ENCODE measurements at places on chromosomes 11 and 22.

- no peaks in the 10 kb centered on the region for H3K27me3 ChIP-seq
- H3K36me3 ChIP-seq: no peaks in the 10 kb centered on the region
- no peak overlapping the region for H3K4me3 ChIP-seq
- H3K27ac ChIP-seq: peak overlapping the region; percentile 10
- peak; percentile 44 for DNase-seq
Measured at GRCh38 chr11:11848891-11849746, 7.3 kb downstream of the USP47 start.

DNA sequence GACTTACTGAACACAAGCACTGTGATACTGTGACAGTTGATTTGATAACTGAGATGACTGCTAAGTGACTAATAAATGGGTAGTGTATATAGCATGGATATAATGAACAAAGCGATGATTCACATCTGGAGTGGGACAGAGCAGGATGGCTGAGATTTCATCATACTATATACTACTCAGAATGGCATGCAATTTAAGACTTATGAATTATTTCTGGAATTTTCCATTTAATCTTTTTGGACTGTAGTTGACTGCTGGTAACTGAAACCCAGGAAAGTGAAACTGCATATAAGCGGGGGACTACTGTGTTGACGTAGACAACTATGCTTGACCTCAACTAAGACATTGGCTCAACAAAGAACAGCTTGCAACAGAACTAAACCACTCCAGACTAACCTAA lies 20.0 kb upstream of the NUCB2 start:
- no peak overlapping the region for H3K4me3 ChIP-seq
- no peak overlapping the region for H3K27ac ChIP-seq
- no peaks in the 10 kb centered on the region for H3K4me1 ChIP-seq
- no peaks in the 10 kb centered on the region for H3K27me3 ChIP-seq

DNA sequence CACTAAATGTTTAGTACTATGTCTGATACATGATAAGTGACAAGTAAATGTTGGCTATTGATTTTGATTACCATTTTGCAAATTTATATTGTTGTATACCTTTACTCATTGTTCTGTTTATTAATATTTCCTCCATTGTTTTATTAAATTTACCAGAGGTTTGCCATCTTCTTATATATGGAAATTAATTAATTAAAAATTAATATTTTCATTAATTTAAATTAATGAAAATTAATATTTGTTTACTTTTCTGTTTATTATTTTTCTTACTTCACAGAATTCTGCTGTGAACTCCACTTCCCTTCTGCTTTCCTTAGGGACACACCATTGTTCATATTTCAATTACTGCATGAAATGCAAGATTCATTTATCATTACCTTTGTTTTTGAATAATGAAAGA lies 331.0 kb downstream of the LARGE1 start:
- H3K36me3 ChIP-seq: no peaks in the 10 kb centered on the region
- no peak overlapping the region for H3K27ac ChIP-seq
- no peaks in the 10 kb centered on the region for H3K27me3 ChIP-seq
- no peak for DNase-seq
- H3K4me3 ChIP-seq: no peak overlapping the region

- peaks cover 77% of the 10 kb centered on the region for H3K4me1 ChIP-seq
- peak within 1 kb of the TSS; percentile 92 for H3K27ac ChIP-seq
- peak; percentile 76 for DNase-seq
- peaks cover 35% of the 10 kb centered on the region for H3K36me3 ChIP-seq
Measured at GRCh38 chr11:119422809-119423508, at the start of gene THY1. THY1 (minus strand) TSS chr11:119423172; CDS start chr11:119420905, 2,267 bp downstream.

- H3K4me3 ChIP-seq: no peak overlapping the region
- no peaks in the 10 kb centered on the region for H3K27me3 ChIP-seq
- no peaks in the 10 kb centered on the region for H3K36me3 ChIP-seq
- H3K4me1 ChIP-seq: peaks cover 11% of the 10 kb centered on the region
- no peak for DNase-seq
- H3K27ac ChIP-seq: no peak overlapping the region
Measured at GRCh38 chr11:76689313-76690260, 19.0 kb upstream of the LRRC32 start.

DNA sequence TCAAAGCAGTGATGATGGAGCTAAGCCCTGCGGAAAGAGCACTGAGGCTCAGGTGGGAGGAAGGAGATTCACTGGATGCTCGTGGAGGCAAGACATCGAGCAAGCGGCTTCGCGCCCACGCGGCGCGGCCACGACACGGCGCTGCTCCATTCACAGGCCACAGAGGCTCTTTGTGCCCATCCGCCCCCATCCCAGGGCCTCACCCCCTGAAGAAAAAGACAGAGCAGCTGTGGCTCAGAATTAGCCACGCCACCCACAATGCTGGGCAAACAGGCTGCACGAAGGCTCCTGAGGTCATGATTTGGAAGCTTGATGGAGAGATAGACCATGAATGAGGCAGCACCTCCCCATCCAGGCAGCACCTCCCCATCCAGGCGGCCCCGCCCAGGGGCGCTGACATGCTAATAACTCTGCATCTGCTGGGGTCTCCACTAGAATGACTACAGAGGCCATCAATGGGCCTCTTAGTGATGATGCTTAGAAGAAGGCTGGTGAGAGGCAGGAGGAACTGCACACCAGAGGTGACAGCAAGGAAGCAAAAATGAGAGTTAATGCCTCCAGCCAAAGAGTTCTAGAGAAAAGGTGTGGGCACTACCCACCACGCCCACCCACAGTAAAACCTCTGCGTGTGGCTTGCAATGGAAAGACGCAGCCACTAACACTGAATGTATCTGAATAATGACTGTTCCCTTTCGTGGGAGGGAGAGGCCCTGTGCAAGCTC lies 43.5 kb downstream of the MYH9 start:
- H3K4me1 ChIP-seq: peaks cover 33% of the 10 kb centered on the region
- DNase-seq: no peak
- H3K27ac ChIP-seq: peak overlapping the region; percentile 84
- H3K36me3 ChIP-seq: peaks cover 50% of the 10 kb centered on the region
- H3K27me3 ChIP-seq: no peaks in the 10 kb centered on the region

DNA sequence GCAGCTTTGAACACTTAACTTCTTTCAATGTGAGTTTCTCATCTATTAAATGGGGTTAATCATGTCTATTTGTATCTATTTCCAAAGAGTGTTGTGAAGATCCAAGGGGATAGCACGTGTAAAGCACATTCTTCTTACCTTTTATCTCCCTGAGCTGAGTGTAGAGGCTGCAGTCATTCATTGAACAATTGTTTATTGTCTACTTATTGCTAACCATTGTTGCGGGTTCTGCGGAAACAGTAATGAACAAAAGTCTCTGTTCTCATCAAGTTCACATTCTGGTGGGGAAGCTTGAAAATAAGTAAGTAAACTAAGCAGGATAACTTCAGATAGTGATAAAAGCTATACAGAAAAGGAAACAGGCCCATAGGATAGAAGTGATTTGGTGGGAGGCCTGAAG lies 27.4 kb upstream of the PLET1 start:
- peaks cover 13% of the 10 kb centered on the region for H3K4me1 ChIP-seq
- H3K27ac ChIP-seq: no peak overlapping the region
- H3K27me3 ChIP-seq: peaks cover 29% of the 10 kb centered on the region
- H3K36me3 ChIP-seq: no peaks in the 10 kb centered on the region
- DNase-seq: no peak

DNA sequence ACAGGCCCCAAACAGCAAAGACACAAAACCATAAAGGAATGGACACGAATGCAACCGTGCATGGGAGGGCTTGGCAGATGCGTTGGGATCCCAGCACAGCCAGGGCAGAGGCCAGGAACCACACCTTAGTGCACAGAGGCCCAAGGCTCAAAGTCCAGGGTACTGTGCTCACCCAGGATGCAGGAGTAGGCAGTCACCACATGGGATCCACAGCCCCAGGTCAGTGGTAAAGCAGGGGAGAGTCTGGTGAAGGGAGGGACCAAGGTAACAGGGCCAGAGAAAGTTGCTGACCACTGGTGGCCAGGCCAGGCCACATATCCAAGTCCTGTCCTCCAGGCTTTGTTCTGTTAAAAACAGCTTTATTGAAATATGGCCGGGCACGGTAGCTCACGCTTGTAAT lies 6.5 kb upstream of the CERK start:
- peaks cover 11% of the 10 kb centered on the region for H3K27me3 ChIP-seq
- no peak overlapping the region for H3K27ac ChIP-seq

DNA sequence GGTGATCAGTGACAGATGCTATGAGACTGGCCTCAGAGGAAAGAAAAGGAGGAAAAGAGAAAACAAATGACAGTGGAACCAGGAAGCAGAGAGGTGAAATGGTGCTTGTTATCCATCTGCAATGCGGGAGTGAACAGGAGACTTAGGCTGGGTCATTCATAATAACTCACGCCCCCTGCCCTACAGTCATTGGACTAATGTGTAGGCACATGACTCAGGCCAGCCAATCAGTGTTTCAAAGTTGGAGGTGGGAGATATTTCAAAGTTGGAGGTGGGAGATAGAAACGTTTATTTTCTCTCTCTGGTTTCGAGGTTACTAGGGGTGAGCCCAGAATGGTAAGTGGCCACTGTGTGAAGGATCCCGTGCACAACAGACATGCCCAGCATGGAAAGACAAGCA lies 30.3 kb downstream of the SLC22A6 start:
- H3K4me3 ChIP-seq: no peak overlapping the region
- H3K36me3 ChIP-seq: no peaks in the 10 kb centered on the region
- no peak overlapping the region for H3K27ac ChIP-seq
- peaks cover 8% of the 10 kb centered on the region for H3K4me1 ChIP-seq
- DNase-seq: no peak

DNA sequence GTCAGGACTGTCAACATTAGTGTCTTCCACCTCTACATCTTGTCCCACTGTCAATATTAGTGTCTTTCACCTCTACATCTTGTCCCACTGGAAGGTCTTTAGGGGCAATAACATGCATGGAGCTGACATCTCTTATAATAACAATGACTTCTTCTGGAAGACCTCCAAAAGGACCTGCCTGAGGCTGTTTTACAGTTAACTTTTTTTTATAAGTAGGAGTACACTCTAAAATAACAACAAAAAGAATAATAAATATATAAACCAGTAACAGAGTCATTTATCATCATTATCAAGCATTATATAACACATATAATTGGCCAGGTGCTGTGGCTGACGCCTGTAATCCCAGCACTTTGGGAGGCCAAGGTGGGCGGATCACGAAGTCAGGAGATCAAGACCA lies 57.5 kb downstream of the PAK1 start:
- H3K27me3 ChIP-seq: no peaks in the 10 kb centered on the region
- no peak overlapping the region for H3K4me3 ChIP-seq
- no peaks in the 10 kb centered on the region for H3K36me3 ChIP-seq
- no peak overlapping the region for H3K27ac ChIP-seq

GRCh38 chr11:132876239-132876638 lies 656.1 kb downstream of the OPCML start:
- no peak overlapping the region for H3K4me3 ChIP-seq
- peaks cover 10% of the 10 kb centered on the region for H3K4me1 ChIP-seq
- H3K27ac ChIP-seq: no peak overlapping the region
- no peaks in the 10 kb centered on the region for H3K27me3 ChIP-seq

DNA sequence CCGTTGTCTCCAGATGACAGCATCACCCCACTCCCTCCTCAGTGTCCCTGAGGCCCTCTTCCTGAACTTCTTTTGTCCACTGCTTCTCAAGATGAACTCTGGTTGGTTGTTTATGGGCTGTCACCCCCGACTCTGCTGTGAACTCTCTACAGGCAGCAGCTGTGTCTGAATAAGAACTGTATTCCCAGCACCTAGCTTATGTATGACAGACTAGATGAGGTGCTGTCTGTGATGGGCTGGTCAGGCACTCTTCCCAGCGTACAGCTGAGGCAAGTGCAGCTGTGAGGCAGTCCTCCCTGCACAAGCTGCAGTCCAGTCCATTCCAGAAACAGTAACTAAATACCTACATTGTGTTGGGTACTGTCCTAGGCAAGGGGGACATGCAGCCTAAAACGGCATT lies 111.4 kb upstream of the PITPNB start:
- H3K36me3 ChIP-seq: no peaks in the 10 kb centered on the region
- no peaks in the 10 kb centered on the region for H3K4me1 ChIP-seq
- no peak overlapping the region for H3K4me3 ChIP-seq
- peaks cover 1% of the 10 kb centered on the region for H3K27me3 ChIP-seq
- DNase-seq: no peak

DNA sequence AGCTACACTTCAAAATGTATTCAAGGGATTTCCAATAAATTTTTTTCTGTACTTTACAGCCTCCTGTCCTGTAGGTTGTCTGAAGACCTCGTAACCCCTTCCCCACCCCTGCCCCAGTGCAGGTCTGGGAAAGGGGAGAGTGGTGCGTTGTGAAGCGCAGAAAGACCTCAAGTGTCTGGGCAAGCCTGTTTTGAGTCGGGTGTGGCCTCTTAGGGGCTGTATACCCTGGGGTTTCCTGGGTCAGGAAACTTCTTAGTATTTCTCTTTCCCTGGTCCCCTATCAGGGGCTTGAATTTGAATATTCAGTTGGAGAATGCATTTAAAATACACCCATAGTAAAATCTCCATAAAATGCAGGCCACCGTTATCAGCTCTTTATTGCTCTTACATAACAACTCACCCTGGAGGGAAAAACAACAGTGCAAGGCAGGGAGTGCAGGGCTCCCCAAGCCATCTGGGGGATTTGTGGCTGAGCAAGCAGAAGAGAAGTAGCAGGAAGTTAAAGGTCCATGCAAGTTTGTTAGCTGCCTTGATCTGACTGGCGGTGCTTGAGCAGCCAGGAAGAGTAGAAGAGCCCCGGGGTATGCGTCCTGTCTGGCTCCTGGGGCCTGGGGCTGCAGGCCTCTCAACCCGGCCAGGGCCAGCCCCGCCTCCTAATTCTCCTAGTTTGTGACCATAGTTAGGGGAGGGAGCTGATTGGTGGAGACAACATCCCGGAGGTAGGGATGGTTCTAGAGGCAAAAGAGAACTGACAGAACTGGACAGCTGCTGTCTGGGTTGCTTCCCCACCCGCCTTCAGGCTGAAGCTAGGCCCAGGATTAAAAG lies 25.7 kb downstream of the ARHGAP1 start:
- H3K27ac ChIP-seq: peak overlapping the region; percentile 98
- DNase-seq: peak; percentile 82
- H3K36me3 ChIP-seq: peaks cover 23% of the 10 kb centered on the region
- H3K4me3 ChIP-seq: peak overlapping the region; percentile 49
- peaks cover 28% of the 10 kb centered on the region for H3K4me1 ChIP-seq

GRCh38 chr11:119982517-119983239 lies 155.2 kb downstream of the TRIM29 start:
- H3K27ac ChIP-seq: no peak overlapping the region
- peaks cover 3% of the 10 kb centered on the region for H3K27me3 ChIP-seq
- no peak overlapping the region for H3K4me3 ChIP-seq
- H3K4me1 ChIP-seq: 0 out of 2 replicates have a peak, but pooled peaks cover 3% of the 10 kb centered on the region

- peaks cover 65% of the 10 kb centered on the region for H3K4me1 ChIP-seq
- H3K27me3 ChIP-seq: peaks cover 3% of the 10 kb centered on the region
- H3K4me3 ChIP-seq: no peak overlapping the region
- DNase-seq: no peak
Measured at GRCh38 chr22:34834059-34834458, 231.9 kb upstream of the ISX start.

- no peaks in the 10 kb centered on the region for H3K27me3 ChIP-seq
- peaks cover 16% of the 10 kb centered on the region for H3K4me1 ChIP-seq
- no peak overlapping the region for H3K4me3 ChIP-seq
- no peak overlapping the region for H3K27ac ChIP-seq
- H3K36me3 ChIP-seq: no peaks in the 10 kb centered on the region
Measured at GRCh38 chr11:127137771-127138280, 137.3 kb upstream of the KIRREL3 start.

- H3K36me3 ChIP-seq: peaks cover 27% of the 10 kb centered on the region
- H3K4me1 ChIP-seq: peaks cover 23% of the 10 kb centered on the region
- no peak overlapping the region for H3K27ac ChIP-seq
- no peak for DNase-seq
Measured at GRCh38 chr22:35450824-35451569, 51.1 kb downstream of the MCM5 start.

- H3K4me1 ChIP-seq: no peaks in the 10 kb centered on the region
- no peak for DNase-seq
- no peak overlapping the region for H3K27ac ChIP-seq
- peaks cover 96% of the 10 kb centered on the region for H3K27me3 ChIP-seq
- H3K4me3 ChIP-seq: no peak overlapping the region
Measured at GRCh38 chr22:22210375-22210774, 34.2 kb upstream of the VPREB1 start.
